HAP-1 (cell line): ENCODE measurements at places on chromosomes 1 and 21.

DNA sequence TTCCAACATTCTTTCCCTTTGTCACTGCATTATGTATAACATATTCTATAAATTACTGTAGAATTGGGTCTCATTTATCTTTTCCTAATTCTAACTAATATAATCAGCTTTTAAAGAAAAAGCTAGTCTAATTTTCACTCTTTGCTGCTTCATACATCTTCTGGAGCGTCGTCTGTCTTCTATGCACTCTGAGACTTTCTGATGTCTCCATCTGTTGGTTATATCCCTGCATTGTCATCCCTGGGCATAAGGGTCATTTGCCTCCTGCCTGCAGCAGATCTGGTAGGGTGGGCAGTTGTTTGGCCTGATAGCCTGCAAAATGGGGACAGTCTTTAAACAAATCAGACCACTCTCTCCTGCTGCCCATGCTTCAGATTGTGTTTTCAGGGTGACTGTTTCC, 40.8 kb upstream of the DYNLT5 start:
- DNase-seq, result no peak

DNA sequence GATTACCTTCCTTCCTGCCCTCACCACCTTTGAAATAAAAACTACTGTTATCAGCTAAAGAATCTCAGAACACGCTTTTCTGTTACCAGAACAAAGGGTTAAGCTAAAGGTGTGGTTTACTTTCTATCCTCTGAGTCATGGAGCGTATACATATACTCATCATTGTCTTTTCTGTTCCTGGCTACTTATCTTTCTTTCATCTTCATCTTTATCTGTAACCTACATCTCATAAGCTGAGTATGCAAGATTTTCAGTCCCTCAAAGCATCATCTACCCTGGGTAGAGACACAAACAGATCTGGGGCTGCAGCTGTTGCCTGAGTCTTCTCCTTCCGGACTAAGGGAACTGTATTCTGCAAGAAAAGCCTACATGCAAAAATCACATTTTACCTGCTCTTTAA, 75.6 kb downstream of the LMO4 start:
- DNase-seq, result no peak

- DNase-seq, result no peak
These were observed 231.7 kb downstream of the PAPPA2 start for GRCh38 chr1:176694713-176695112.

- no peak for DNase-seq
These were observed 9.1 kb upstream of the COA7 start for GRCh38 chr1:52706941-52707926.

GRCh38 chr1:150973258-150973835, 1.3 kb downstream of the CERS2 start:
- DNase-seq, result peak; percentile 42

DNA sequence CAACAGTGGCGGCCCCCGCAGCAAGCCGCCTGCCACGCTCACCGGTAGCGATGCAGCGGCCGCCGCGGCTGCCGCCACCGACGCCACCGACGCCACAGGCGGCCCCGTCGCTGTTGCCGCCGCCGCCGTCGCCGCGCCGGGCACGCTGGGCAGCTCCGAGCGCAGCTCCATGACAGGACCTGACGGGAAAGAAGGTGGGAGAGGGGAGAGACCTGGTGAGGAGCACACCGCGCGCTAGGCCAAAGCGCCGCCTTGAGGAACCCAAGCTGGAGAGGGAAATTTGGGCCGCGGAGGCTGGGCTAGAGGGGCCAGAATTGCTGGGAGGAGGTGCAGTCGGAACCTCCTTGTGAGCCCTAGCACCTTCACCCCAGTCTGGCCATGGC, 1.9 kb downstream of the DMRTA2 start:
- no peak for DNase-seq

DNA sequence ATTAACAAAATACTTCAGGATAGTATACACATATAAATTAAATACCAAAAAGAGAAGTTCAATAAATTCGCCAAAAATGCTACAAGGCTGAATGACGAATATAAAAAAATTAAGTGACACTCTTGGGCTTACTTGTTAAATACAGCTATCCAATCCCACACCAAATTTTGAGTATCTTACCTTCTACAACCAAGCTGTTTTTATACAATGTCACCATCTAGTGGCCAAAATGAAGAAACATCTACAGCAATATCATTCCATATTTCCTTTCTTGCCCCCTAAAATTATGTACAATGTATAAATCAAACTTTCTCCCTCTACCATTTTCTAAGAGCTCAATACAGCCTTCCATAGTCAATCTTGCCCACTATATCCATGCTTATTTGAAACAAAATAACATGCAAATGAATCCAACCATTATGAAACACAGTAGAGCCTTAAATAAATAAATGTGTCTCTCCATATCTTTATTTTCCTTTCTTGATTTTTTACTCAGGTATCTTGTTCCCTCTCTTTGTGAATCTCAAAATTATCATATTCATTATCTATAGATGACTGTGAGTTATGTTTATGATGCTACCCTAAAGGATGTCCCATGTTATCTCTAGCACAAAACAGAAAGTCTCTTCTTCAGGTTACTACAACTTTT, 86.3 kb downstream of the ACBD6 start:
- DNase-seq, result no peak

DNA sequence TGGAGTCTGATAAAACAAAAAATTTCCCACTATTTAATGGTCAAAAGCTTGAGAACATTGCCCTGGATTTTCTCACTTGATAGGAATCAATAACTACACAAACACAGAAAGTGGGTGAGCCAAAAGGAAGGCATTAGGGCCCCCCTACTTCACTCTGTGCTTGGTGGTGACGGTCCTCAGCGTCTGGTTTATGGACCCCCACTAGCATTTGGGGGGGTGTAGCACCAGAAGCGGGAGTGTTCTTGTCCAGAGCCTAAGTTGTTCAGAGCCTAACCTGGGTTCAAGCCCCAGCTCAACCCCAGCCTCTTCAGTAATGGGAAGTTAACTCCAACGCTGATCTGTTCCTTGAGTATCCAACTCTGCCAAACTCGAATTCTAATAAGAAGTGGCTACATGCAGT, 33.1 kb downstream of the STPG1 start:
- no peak for DNase-seq

DNA sequence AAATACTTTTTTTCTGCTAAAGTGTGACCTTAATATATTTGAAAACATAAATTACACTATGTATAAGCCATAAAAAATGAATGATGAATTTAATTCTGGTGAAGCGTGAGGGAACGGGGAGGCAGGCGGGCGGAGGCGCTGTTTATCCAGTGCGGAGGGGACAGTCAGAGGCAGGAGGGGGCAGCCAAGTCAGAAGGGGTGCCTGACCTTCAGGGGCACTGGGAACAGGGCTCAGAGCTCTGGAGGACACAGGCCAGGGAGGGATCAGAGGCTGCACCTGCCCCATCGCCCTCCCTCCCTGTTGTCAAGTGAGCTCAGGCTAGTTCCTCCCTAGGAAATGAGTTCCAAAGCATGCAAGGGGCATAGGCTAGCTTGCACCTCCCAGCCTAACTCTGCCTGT, 82.0 kb upstream of the CASZ1 start:
- no peak for DNase-seq

DNA sequence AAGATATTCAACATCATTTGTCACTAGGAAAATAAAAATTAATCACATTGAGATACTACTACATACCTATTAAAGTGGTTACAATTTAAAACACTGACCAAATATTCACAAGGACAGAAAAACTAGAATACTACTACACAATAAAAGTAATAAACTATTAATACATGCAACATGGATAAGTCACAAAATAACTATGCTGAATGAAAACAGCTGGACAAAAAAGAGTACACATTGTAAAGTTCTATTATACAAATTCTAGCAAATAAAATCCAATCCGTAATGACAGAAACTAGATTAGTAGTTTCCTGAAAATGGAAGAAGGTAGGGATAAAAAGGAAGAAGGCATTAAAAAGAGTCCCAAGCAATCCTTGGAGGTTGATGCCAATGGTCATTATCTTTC, 348.7 kb upstream of the PTBP2 start:
- DNase-seq, result no peak

GRCh38 chr1:3372317-3372716, 82.1 kb upstream of the ARHGEF16 start:
- DNase-seq, result no peak

DNA sequence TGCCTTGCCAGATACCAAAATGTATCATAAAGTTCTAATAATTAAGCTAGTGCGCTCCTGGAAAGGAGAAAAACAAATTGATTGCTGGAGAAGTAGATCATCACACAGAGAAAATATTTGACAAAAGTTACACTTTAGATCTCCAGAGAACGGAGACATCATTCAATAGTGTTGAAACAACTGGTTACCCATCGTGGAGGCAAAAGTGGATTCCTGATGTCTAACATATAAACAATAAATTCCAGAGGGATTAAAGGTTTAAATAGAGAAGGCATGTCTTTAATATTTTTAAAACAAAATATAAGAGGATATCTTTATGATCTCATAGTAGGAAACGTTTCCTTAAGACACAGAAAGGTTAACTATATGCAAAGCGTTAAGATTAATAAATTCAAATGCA, 41.0 kb downstream of the NRIP1 start:
- no peak for DNase-seq

DNA sequence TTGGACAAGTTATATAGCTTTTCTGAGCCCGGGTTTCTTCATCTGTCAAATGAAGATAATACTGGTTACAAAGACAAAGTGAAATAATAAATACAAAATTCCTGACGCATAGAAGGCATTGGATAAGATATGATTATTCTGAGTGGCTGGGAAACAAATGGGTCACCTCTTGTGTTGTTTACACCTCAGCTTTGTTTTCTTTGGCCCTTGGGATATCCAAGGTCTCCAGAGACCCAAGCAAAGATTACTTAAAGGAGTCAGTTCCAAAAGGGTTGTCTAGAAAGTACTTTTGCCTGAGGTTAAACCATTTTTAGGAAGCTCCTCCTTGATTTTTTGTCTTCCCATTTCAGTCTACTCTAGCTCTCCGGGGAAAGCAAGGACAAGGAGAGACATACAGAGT, 9.7 kb downstream of the KHDRBS1 start:
- DNase-seq, result no peak

DNA sequence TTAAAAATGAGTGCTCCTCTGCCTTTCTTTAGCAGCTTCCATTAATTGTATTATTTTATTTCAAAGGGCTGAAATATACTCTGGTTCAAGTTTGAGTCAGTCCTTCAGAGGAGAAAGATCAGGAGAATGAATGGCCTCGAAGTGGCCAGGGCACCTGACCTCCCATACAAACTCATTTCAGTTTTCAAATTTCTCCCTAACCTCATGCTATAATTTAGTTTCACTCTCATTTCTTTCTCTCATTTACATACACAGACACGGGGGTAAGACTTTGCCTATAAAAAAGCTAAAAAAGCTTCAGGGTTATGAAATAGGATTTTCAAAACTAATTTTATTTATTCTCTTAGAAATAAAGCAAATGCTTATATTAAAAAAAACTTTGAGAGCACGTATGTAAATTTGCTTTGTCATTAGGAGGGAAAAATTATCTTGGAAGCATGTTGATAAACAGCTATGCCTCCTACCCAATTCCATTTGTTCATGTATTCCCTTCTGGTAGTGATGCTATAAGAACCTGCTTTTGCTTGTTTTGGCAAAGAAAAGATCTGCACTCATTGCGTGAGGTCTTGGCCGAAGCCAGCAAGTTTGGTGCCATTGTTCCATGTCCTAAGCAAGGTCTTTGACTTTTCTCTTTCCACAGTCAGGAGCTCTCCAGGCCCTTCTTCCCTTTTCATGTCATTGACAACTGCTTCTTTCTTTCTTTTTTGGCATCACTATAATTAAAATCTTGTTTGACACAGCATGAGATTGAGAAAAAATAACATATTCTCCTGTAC, 80.4 kb upstream of the LRRC53 start:
- no peak for DNase-seq

DNA sequence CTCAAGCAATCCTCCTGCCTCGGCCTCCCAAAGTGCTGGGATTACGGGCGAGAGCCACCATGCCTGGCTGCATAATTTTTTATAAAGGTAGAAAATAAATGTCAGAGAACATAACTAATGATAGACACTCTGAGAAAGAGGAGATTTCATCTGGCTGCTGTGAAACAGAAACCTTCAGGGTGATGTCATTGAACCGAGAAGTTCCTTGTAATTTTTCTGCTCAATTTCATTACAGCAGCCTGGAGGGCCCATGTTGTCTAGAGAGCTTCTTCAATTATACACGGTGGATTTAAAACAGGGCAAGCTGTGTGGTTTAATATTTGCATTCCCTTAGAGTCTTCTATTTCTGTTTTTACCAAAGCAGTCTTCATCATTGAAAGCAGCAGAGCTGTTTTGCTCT, 64.3 kb upstream of the MORC3 start:
- DNase-seq, result no peak

DNA sequence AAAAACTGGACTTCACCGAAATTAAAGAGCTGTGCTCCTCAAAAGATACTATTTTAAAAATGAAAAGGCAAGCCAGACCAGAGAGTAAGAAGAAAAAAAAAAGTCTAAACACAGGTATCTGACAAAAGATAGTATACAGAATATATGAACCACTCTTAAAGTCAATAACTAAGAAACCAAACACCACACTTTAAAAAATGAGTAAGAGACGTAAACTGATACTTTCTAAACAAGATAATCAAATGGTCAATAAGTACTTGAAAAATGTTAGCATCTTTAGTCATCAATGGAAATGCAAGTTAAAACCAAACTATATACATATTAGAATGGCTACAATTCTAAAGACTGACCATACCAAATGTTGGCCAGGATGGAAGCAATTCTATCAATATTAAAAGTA, 77.6 kb downstream of the EVI5 start:
- no peak for DNase-seq

DNA sequence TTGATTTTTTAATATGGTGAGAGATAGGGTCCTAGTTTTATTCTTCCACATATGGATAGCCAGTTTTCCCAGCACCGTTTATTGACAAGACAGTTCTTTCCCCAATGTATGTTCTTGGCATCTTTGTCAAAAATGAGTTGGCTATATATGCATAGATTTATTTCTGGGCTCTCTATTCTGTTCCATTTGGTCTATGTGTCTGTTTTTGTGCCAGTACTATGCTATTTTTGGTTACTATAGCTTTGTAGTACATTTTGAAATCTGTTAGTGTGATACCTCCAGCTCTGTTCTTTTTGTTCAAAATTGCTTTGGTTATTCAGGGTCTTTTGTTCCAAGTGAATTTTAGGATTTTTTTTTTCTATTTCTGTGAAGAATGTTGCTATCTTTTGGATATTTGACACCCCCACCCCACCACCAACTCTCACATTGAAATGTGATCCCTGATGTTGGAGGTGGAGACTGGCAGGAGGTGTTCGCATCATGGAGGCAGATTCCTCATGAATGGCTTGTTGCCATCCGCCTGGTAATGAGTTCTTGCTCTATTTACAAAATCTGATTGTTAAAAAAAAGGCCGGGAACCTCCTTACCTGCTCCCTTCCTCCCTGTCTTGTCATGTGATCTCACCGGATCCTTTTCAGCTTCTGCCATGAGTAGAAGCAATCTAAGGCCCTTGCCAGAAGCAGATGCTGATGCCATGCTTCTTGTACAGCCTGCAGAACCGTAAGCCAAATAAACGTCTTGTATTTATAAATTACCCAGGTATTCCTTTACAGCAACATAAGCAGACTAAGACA, 54.8 kb upstream of the KRTAP19-8 start:
- DNase-seq, result no peak
